Activated T-cell treated with anti-CD3 and anti-CD28 coated beads, Interleukin-2, amount 50 U/mL, for 1 hour (primary cell): ENCODE measurements at places on chromosomes 2 and 18.

GRCh38 chr18:40168026-40168425 lies 1787.0 kb upstream of the PIK3C3 start:
- DNase-seq: no peak

GRCh38 chr2:240149943-240150784 lies 9.7 kb upstream of the OTOS start:
- DNase-seq: peak; percentile 34

GRCh38 chr2:30358351-30358750 lies 88.7 kb upstream of the LCLAT1 start:
- no peak for DNase-seq

GRCh38 chr2:53512071-53512826 lies 255.4 kb upstream of the CHAC2 start:
- no peak for DNase-seq

- no peak for DNase-seq
Observed at GRCh38 chr2:215687149-215688031, 251.5 kb upstream of the FN1 start.

DNA sequence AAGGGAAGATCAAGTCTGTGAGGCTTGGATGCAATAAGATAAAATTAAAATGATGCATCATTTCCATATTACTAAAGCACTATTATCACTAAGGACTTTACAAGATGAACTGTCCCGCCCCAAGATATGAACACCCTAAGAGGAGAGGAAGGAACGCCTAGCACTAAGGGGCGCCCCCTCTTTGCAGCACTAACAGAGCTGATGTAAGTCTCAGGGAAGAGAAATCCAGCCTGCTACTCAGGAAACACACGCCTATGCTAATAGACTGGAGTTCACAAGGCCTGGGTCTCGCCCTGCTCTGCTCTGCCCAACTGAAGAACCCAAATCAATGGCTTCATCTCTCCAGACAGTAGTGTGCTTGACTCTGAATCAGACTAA lies 6.1 kb downstream of the INO80C start:
- no peak for DNase-seq

- DNase-seq: no peak
Observed at GRCh38 chr2:241069821-241070281, 32.2 kb downstream of the MTERF4 start.

- no peak for DNase-seq
Observed at GRCh38 chr2:168427451-168427850, 28.6 kb upstream of the CERS6 start.

DNA sequence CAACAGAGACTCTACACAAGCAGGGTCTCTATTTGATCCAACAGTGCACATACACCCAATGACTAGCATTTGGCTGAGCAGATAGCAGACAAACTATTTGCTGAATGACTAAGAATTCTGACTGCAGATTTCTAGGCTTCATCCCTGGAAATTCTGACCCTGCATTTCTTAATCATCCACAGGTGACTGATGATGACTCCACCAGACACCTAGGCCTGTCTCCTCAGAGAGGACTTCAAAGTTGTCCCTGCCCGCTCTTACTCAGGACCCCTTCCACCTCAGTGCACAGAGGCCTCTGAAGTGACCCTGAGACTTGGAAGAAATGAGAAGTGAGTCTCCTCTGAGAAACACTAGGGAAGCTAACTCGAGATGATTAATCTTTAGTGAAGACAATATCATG lies 51.3 kb downstream of the SEPTIN10 start:
- DNase-seq: no peak

DNA sequence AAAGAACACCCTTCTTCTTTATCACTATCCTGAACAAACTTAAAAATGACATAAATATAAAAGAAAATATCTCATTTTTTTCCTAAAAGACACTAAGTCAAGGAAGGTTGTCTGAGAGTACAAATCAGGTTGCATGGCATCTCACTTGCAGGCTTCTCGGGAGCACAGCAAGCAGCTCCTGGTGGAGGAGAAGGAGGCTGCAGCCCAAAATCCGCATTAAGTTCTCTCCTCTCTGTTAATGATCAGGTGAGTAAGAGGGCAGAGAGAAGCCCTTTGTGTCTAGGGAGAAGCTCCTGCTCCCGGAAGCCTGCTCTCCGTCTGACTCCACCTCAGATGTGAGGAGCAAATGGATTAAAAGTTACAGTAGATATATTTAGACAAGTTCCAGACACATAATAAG lies 35.0 kb upstream of the DOK6 start:
- no peak for DNase-seq

DNA sequence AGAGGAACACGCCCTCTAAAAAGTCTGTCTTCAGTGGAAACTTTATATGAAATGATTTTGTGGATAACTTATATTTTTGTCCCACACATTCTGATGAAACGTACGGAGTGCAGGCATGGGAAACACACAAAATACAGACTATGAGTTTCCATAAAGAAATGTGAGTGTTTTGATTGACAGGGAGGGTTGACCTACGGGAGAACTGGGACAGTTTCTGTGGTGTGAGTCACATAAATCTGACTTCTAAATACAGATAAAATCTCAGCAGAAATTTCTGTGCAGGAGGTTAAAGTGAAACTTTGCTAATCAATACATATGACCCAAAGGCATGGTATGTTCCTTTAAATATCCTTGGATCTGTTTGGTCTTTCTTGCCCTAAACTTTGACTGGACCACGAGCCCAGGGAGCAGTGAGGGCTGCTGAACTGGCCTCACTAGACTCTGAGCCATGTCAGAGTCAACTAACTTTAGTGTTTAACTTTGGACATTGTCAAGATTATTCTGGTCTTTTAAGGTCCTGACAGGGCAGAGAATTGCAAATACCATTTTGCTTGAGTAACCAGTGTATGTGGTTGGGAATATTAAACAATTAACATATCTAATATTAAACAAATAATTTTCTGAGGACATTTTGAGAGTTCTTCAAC lies 206.9 kb upstream of the LYPD1 start:
- DNase-seq: no peak
